H4 (cell line): ENCODE measurements at places on chromosomes 2 and 18. TPM values are rescaled to one million over a fixed set of nuclear protein-coding genes. Genes with fewer than 3 reads are reported as not detected.

GRCh38 chr2:24521975-24522639, 31.1 kb downstream of the NCOA1 start:
- DNase-seq: no peak

GRCh38 chr2:1687254-1687653, 57.1 kb downstream of the PXDN start:
- no peak for DNase-seq

GRCh38 chr2:53467467-53468180, 300.0 kb upstream of the CHAC2 start:
- DNase-seq: no peak

The SP9 gene
- total RNA-seq: 0.10 TPM in 2 replicates
